Hematopoietic multipotent progenitor cell treated with erythropoietin and hydrocortisone succinate and interleukin-3 and kit ligand, for 6 days (in vitro differentiated cells): ENCODE measurements at places on chromosomes 13 and 19.

GRCh38 chr13:41590122-41590521, 132.8 kb downstream of the RGCC start:
- no peak for DNase-seq

DNA sequence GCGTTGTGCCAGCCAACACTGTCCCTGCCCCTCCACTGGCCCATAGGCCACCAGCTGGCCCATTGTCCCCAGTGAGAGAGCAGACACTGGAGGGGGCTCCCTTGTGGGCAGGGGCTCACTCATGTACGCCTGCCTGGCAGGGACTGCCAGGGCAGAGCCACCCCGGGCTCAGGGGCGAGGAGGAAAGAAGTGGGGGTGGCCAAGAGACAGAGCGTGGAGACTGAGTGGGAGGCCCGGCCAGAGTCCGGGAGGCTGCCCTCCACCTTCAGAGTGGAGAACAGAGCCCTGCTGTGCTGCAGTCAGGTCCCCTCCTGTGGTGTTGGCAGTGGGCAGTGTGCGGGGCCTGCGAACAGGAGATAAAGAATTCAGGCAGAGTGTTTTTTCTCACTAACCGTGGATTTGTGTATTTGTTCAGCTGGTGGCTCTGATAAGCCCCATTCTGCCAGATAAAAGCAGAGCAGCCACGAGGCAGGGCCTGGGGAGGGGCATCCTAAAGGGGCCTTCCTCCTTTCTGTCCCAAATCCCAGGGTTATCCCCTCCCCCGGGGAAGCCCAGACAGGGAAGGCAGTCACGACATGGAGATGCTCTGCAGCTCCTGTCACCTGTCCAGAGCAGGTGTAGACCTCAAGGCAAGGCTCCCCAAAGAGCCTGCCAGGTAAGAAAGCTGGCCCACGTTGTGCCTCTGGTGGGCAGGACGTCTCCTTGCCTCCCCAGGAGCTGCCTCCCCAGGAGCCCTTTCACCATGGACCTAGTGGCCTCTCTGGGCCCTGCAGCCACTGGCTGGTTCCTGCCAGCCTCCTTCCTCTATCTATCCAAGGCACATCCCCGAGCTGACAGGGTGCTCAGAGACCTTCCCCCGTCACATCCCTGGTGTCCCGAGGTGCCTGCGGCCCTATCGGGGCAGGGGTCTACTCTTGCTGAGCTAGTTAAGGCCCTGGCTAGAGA, 33.0 kb downstream of the LYL1 start:
- DNase-seq = peak; percentile 97

DNA sequence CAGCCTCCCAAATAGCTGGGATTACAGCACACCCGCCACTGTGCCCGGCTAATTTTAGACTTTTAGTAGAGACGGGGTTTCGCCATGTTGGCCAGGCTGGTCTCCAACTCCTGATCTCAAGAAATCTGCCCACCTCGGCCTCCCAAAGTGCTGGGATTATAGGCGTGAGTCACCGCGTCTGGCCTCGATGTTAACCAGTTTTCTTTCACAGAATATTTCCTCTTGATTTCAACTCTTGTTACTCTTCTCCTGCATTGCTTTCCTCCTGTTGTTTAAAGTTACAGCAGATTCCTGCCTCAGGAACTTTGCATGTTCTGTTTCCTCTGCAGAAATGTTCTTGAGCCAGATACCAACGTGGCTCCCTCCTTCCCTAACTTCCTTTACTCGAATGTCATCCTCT, 3.7 kb upstream of the PEX11G start:
- no peak for DNase-seq

DNA sequence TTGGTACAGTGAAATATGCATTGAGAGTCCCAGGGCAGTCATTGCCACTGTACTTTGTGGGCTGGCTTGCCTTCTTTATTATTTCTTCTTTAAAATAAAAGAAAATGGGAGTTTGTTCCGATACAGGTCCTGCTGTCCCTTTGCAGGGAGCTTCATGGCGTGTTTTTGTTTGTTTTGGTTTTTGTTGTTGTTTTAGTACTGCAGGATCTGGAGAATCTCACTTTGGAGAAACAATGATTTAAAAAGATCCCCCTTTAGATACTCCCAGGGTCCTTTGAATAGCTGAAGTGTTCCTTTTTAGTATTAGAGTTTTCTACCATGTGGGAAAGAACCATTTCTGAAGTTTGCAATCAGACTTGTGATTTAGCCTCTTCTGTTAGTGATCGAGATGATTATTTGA, 11.1 kb downstream of the CHAF1A start:
- DNase-seq = no peak

DNA sequence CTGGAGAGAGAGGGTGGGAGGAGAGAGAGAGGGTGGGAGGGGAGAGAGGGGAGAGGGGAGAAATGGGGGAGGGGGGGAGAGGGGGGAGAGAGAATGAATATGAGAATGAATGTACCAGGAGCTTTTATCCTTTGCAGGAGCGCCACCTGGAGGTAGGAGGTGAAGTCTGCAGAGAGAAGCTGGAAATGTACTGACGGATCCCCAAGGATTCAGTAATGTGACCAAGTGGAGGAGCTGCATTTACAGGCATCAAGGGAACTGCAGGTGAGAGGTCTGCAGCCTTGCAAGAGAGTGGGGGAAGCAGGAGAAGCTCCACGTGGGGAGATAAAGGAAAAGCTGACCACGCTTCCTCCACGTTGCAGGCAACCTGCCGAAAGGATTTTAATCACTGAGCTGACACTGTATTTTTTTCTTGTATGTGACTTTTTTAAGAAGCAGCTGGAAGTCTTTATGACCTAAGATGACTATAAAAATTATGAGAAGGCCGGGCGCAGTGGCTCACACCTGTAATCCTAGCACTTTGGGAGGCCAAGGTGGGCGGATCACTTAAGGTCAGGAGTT, 33.7 kb downstream of the VSTM1 start:
- peak; percentile 83 for DNase-seq

DNA sequence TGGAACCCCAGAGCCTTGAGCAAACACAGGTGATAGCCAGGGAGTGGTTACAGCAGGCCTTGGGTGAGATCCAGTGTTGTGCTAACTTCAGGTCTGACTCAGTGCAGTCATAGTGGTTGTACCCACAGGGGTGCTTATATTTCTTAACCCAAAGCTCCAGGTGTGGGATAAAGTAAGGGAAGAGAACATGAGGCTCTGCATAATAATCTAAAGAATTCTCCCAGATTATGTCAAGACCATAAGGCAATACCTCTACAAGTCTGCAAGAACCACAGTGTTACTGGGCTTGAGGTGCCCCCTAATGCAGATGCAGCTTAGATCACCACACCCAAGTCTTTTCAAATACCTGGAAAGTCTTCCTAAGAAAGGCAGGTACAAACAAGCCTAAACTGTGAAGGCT, 485.4 kb downstream of the RFC3 start:
- DNase-seq = no peak

GRCh38 chr13:60873116-60873515, 476.1 kb downstream of the TDRD3 start:
- no peak for DNase-seq

GRCh38 chr13:67134417-67135129, 95.6 kb downstream of the PCDH9 start:
- DNase-seq = peak; percentile 18

DNA sequence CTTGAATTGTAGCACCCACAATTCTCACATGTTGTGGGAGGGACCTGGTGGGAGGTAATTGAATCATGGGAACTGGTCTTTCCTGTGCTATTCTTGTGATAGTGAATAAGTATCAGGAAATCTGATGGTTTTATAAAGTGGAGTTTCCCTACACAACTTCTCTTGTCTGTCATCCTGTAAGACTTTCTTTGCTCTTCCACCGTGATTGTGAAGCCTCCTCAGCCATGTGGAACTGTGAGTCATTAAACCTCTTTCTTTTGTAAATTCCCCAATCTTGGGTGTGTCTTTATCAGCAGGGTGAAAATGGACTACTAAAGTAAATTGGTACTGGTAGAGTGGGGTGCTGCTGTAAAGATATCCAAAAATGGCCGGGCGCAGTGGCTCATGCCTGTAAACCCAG, 215.6 kb downstream of the LIG4 start:
- no peak for DNase-seq

- DNase-seq = no peak
Observed at GRCh38 chr19:51751655-51752054, at the start of gene FPR1. Gene FPR1 (minus strand): TSS chr19:51751878. CDS start chr19:51746994, 4,884 bp downstream.

GRCh38 chr19:49997709-49998108, 27.5 kb downstream of the VRK3 start:
- DNase-seq = peak; percentile 71

GRCh38 chr19:48095612-48096175, 14.9 kb downstream of the PLA2G4C start:
- DNase-seq = no peak

DNA sequence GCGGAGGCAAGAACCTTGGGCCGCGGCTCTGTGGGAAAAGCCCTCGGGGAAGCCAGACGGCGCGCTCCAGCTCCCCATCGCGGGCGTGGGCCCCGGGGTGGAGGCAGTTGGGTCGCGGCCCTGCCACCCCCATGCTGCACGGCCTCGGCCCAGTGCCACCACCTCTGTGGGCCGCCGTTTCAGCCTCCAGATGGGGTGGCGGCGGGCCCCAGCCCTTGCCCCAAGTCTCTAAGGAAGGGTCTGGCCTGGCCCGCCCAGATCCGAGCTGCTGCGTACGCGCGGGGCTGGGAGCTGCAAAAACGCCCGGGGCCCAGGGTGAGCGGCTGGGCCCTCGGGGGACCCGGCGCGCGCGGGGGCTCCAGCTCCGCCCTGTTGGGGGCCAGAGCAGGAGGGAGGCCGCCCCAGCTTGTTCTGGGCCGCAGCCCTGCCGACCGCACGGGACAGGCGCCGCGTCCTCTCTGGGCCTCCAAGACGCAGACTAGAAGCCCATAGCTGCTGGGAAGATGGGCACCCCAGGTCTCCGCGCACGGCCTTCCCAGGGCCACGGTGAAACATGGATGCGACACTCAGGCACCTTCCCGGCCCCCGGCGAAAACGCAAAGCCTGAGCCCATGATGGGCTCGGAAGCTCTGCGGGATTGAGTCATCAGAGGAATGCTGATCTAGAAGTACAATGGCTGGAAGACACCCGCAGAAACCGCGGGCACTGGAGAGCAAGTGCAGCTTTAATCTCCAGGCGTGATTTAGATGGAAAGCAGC, 110.1 kb downstream of the KCTD15 start:
- DNase-seq = no peak

DNA sequence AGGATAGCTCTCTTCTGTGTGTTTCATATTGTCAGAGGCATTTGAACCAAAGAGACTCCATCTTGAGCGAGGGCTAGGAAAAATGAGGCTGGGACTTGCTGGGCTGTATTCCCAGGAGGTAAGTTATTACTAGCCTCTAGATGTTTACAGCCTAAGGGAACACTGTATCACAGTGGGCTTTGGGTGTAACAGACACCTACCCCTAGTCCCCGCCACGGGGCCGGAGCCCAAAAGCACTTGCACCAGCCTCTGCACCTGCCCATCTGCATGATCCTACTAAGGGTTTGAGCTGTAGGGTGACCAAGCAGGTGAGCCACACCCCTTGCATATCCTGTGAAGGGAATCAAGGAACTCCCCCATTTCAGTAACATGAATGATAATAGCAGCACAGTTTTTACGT, 1972.2 kb downstream of the OLFM4 start:
- no peak for DNase-seq

GRCh38 chr13:83895994-83896580, 13.8 kb upstream of the SLITRK1 start:
- no peak for DNase-seq

DNA sequence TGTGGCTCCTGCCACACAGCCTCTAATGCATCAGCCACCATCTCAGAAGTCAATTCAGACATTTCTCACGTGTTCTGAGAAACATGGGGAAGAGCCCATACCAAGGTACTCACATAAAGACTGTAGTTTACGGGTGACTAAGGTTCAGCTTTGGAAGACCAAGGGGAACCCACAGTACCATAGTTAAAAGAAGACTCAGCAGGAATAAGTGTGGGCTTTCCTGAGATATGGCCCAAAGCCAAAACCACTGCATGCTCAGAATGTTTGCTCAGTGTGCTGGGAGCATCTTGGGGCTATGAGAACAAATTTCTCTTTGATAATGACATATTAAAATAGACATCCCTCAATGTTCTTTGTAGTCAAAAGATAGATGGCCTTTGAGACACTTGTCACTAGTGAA, 283.8 kb downstream of the DCT start:
- peak; percentile 15 for DNase-seq

GRCh38 chr19:8469613-8470368, 25.0 kb downstream of the HNRNPM start:
- DNase-seq = no peak

DNA sequence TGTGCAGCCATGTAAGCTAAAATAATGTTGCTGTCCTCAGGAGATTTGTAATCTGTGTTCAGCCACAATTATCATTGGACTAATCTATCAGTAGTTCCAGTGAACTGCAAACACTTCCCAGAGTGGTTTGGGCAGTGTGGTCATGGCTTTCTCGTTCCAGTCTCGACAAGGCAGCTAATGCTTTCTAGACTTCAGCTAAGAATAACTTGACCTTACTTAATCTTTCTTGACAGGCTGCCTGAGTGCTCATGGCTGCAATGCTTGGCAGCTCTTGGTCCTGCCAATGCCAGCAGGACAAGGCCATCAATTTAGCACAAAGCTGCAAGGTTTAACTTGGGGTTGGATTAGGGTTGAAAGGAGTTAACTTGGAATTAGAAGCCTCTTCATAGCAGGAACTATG, 32.8 kb downstream of the ATP12A start:
- DNase-seq = no peak

DNA sequence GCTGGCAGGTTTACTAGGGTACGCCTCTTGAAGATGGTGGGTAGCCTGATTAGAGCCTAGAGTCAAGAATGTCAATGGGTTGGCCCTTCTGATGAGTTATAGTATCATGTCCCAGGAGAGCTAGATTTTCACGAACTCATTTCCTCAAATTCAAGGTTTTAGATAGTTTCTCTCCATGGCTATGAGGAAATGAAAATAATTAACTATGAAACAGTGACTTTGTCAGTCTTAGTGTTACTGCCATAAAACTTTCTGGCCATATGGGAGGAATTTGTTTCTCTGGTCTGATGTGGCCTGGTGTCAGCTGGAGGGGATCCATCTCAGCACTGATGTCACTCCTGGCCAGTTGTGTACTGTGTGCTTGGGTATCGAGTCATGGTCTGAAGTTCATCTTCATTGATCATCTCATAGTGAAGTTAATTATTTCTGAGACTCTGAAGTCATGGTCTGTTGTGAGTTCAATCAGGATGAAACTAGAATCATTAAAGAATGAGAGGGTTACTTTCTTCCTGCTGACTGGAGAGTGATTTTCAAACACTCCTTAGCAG, 49.4 kb upstream of the TNFSF11 start:
- DNase-seq = no peak

- DNase-seq = no peak
Observed at GRCh38 chr13:48715977-48716376, 62.2 kb downstream of the CYSLTR2 start.
